ENCODE measurements at places on chromosomes 2 and 18.

- DNase-seq = no peak
These were observed 42.1 kb upstream of the TMEM131 start for GRCh38 chr2:98037666-98038336.

DNA sequence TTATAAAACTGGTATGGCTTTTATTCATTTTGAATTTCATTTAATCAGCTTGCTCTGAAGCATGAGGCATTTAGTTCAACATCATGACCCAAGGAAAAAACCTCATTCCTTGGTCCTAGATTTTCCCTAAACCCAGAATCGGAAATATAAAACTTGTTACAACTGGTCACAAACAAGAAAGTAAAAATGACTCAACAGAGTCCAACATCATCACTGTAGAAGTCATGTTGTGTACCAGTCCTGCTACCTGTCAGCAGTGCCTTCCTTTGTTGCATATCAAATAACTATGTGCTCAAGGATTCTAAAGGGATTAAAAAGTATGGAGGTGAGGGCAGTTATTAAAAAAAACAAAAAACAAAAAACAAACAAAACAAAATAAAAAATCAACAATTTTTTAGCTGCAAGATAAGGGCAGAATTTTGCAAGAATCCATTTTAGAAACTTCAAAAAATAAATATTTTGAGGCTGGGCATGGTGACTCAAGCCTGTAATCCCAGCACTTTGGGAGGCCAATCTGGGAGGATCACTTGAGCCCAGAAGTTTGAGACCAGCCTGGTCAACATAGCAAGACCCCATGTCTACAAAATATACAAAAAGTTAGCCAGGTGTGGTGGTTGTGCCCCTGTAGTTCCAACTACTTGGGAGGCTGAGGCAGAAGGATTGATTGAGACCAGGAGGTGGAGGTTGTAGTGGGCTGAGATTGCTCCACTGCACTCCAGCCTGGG, 18.4 kb downstream of the NCKAP1 start:
- DNase-seq = no peak

GRCh38 chr2:66173645-66174044, 261.3 kb upstream of the MEIS1 start:
- DNase-seq = no peak

GRCh38 chr2:10228611-10229365, 73.9 kb upstream of the HPCAL1 start:
- DNase-seq = no peak

DNA sequence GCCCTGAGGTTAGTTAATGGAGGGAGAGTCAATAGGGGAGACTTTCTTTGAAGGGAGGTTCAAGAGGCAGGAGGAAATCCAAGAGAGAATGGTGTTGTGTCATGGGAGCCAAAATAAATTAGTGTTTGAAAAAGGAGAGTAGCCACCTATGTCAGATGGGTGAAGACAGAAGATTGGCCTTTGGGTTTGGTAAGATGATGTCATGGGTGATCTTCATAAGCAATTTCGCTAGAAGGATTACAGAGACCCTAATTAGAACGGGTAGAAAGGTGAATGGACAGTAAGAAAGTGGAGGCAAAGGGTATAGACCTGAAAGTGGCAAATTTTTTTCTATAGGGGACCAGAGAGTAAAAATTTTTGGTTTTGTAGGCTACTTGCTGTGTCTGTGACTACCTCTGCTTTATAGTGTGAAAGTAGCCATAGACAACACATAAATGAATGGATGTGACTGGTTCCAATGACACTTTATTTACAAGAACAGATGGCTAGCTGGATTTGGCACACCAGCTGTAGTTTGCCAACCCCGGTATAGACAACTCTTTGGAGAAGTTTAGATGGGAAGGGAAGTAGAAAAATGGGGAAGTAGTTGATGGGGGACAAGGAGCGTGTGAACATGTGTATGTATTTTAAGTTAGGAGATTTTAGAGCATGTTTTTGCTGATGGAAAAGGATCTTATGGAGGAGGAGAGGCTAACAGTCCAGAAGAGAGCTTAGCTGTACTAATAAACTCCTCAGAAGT, 9.3 kb downstream of the STAMBP start:
- no peak for DNase-seq

GRCh38 chr2:134502104-134502503, 216.7 kb downstream of the TMEM163 start:
- no peak for DNase-seq

- no peak for DNase-seq
These were observed 69.1 kb upstream of the TCF7L1 start for GRCh38 chr2:85063981-85064599.

DNA sequence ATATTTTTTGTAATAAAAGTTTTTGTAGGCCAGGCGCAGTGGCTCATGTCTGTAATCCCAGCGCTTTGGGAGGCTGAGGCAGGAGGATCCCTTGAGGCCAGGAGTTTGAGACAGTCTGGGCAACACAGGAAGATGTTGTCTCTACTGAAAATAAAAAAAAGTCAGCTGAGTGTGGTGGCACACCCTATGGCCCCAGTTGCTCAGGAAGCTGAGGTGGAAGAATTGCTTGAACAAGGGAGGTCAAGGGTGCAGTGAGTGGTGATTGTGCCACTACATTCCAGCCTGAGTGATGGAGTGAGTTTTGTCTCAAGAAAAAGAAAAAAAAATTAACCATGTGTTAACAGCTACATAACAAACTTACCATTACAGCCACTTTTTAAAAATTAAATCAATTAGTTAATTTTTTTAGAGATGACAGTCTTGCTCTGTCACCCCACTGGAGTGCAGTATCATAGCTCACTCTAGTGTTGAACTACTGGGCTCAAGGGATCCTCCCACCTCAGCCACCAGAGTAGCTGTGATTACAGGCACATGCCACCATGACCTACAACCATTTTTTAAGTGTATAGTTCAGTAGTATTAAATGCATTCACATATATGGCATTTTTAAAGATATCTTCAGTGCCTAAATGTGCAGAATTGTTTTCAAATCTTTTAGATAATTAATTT, 67.2 kb upstream of the ACYP2 start:
- no peak for DNase-seq

- no peak for DNase-seq
These were observed 34.5 kb downstream of the BCL2 start for GRCh38 chr18:63284827-63285733.

GRCh38 chr2:69213201-69213600, 173.8 kb downstream of the GFPT1 start:
- DNase-seq = no peak

- no peak for DNase-seq
These were observed 149.8 kb downstream of the ACTR3 start for GRCh38 chr2:114039677-114040076.

DNA sequence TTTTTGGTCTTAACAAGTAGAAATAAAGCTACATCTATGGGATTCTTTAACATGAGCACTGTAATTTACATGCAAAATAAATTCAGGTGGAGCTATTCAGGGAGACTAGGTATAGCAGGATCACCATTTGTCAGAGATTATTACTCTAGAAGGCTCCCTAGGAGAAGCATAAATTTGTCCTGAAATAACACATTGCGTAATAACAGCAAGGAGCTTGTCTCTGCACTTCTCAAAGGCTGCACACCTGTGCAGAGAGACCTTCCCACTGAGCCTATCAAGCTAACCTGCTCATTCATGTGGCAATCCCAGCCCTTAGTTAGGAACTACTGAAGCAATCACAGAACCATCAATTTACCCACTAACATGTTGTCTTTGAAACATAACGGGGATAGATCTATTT, 437.4 kb upstream of the MC4R start:
- no peak for DNase-seq

- DNase-seq = no peak
These were observed 220.1 kb downstream of the IRS1 start for GRCh38 chr2:226579519-226579918.

- no peak for DNase-seq
These were observed 69.5 kb downstream of the CDH20 start for GRCh38 chr18:61402726-61403125.

DNA sequence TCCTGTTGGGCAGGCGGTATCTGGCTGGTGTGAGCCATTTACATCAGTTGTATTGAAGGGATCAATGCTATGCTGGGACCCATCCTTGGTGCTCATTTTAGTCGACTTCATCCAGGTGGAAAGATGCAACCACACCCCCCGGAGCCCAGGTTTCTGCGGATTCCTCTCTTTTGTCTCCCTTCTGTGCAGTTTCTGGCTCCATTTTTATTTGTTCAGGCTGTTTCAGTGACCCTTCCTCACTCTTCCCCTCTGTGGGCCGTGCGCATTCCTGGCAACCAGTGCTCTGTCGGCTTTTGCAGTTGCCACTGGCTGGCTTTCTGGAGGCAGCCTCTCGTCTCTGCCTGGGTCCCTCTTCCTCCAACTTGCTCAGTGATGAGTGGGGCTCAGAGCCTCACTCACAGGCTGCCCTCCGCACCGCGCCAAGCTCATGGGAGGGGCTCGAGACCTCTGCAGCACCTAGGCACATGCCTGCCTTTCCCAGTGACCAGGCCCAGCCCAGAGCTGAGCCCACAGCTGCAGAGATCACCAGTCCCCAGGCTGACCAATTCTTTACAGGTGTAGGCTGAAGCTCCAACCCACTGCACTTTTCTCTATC, 12.1 kb downstream of the SH3RF3 start:
- DNase-seq = no peak

GRCh38 chr2:158688721-158689120, 106.4 kb upstream of the DAPL1 start:
- peak; percentile 11 for DNase-seq

- DNase-seq = no peak
These were observed 108.1 kb downstream of the FTCDNL1 start for GRCh38 chr2:199742884-199743283.

GRCh38 chr2:188238386-188238785, 53.3 kb upstream of the GULP1 start:
- DNase-seq = no peak

DNA sequence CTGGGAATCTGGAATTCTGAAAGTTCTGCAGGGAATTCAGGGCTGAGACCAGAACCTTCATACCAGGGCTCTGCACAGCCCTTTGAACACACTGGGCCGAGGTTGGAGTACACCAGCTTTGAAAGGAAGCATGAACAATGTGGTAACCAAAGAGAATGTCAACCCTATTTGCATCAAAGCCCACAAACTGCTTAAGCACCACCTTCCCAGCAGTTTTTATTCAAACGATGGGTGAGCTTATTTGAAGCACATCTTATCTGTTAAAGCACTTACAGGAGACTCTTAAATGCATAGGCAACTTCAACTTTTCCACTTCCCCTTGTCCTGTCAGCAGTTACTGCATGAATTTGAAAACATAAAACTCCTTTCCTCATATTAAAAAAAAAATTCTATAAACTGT, 96.6 kb downstream of the TXNL1 start:
- no peak for DNase-seq

DNA sequence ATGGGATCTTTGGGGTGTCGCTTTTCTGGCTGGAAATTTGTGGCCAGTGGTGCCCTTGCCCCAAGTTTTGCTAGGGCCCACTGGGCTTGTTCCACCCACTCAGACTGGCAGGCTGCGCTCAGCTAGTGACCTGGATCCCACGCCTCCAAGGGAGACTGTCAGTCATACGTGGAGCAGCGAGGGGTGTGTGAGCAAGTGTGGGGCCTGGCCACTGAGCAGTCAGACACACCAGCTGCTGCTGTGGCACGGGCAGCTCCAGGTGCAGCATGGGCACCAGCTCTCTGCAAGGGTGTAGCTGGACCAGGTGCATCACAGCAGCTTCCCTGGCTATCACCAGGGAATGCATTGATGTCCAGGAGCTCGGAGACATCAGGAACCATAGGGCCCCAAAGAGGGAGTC, 327.0 kb downstream of the NR4A2 start:
- DNase-seq = no peak

DNA sequence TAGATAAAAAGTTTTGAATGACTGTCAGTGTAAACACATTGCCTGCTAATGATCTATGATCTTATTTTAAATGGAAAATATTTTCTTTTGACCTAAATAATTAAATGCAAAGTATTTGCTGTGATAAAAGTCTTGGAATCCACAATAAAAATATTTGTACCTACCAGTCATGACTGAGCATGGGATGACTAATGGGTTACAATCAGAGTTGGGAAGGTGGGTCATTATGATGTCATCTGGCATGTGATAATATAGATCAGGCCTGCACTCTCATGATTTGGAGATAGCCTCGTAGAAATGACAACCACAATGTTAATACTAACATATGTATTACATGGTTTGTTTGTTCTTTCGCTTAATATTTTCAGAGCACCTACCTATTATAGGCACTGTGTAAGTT, 848.8 kb upstream of the KLHL29 start:
- DNase-seq = no peak

DNA sequence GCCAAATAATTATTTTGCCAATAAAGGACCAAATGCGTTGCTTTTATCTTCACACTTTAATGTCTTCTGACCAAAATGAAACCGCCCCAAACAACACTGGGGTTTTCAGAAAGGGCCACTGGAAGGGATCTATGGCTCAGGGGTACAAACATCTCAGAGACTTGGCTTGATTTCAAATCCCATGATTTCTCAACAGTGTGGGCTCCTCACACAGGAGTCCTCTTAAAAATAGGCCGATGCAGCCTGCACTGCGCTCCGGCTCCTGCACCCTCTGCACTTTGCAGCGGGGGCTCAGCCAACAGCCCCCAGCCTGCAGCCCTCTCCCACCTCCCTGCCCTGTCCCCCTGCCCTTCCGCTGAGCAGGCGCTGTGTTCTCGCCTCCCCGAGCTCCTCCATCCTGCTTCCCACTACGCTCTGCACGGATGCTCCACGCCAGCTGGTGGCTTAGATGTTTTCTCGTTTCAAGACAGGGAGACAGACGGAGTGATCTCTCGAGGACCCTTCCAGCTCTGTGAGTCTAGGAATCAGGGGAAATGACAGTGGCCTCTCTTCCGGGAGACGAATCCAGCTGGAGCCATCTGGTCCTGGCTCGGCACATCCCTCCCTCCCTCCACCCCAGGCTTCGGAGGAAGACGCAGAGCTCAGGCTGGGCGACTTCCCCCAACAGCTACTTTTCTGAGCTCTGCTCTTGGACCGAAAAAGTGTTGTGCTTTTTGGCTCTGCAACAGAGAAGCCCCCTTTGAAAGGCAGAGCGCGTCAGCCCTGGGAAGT, 71.4 kb downstream of the KCNF1 start:
- peak; percentile 54 for DNase-seq

DNA sequence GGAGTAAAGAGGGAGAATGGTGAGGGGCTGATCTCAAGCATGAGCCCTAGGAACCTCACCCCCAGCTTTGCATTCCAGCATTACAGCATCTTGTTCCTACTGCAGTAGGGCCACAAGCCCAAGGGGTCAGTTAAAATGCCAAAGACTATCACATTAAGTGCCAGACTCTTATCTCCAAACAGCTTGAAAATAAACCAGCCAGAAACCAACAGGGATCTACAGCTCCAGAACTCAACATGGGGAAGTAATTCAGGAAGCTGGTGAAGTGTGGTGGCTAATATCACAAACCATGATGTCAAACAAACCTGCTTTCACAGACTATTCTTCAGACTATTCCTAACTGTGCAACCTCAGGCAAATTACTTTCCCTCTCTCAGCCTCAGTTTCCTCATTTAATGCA, 278.3 kb downstream of the TNS1 start:
- no peak for DNase-seq

DNA sequence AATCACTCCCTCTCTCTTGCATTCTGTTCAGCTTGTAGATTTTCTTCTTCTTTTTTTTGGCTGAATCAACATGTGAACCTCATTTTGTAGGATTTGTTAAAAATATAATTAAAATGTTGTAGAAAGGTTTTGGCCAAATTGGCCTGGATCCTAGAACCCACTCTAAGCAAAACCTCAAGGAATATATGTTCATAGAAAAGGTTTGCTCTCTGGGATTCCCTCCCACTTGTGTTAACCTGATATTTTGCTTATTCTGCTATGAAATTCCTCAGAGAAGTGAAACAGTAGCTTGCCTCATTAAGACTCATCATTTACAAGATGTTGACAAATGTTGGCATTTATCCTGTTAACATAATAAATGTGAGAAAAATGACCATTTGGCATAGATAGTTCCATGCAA, 456.7 kb downstream of the TMEM182 start:
- DNase-seq = no peak

- no peak for DNase-seq
These were observed 34.2 kb upstream of the NPAS2 start for GRCh38 chr2:100785626-100786296.

Data from hepatic stellate cell (primary cell).